Lower leg skin (tissue), 4 donors: ENCODE measurements at places on chromosomes 16 and 17.
A peak's percentile ranks its signal among the peaks of the same experiment; 100 is the strongest.

DNA sequence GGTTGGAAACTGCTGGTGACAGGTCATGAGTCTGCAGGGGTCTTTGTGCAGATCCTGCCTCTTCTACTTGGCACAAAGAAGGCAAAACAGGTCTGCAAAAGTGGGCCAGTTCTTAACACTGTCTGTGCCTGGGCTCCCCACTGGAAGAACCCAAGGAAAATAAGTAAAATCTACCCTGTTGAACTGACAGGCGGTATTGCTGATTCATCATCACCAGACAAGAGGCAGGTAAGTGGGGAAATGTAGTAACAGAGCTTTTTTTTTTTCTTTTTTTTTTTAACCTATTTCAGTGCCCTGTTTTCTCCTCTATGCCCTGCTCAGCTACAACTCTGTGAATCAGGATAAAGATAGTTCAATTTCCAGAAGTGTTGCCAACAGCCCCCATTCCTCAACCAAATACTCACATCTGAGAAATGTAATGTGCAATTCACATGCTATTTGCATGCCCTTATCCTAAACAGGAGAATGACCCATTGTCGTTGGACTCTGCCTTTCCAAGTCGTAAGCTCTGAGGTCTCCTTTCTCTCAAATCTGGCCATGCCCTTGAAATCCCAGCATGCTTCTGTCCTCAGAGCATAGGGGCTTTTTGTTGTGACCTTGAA lies 237.0 kb downstream of the SOX9 start:
- no peak for DNase-seq

- DNase-seq = no peak
Observed at GRCh38 chr17:17022456-17022855, 19.8 kb upstream of the MPRIP start.

GRCh38 chr16:48295488-48296281 lies 48.3 kb upstream of the ABCC11 start:
- no peak for DNase-seq

- DNase-seq = no peak
Observed at GRCh38 chr17:42274253-42274542, 2.0 kb downstream of the STAT5B start.

GRCh38 chr16:711548-712320 lies 3.2 kb upstream of the METRN start:
- peak; percentile 95 for DNase-seq

DNA sequence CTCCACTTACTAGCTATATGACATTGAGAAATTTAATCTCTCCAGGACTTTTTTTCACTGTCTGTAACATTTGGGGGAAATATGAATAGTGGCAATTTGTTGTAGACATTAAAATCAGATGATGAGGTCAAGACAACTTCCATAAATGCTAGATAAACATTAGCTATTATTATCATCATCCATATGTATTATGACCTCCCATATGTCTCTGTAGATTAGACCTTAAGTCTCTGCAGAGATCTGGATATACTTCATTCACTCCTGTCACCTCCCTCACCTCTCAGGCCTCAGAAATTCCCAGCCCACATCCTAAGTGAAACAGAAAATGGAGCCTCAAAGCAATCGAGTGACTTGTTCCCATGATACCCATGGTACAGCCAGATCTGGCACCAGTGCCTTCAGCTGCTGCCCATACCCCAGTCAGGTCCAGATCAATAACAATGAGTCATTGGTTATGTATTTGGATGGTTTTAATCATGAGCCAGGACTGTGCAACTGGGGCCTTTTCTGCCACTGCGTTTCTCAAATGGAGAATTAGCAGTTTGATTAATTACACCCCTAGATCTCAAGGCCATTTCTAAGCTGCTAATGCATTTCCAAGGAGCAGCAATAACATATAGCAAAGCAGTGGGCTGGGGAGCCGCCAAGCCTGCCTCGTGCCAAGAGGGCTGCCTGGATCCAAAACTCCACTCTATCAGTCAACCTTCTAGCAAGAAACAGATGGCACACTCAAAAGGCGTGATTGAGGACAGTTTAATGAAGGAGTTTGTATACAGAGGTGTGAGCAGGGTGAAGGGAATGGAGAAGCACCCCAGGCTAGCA lies 2.6 kb upstream of the FDXR start:
- DNase-seq = no peak

DNA sequence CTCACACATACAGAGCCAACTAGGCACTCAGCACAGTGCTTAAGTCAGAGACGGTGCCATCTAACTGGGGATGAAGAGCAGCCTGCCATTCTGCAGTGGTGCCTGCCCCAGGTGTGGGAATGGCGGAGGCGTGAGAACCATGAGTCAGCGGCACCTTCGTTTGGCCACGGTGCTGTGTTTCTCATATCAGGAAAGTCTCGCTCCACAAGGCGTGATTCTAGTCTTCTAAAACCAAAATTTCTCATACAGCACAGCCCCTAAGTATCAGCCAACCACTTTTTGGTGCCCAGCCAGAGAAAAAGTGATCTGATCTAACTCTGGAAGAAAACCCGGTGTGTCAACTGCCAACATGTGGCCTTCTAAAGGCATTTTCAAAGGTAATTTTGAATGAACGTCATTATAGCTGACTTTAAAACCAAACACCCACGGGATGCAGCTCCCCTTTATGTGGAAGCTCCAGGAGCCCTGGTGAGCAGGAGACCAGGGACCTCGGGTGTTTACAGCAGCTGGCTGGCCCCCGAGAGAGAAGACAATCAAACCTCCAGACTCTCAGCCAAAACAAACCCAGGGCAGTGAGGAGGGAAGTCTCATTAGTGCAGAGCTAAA lies 54.6 kb downstream of the ABCC12 start:
- no peak for DNase-seq

GRCh38 chr17:10875430-10875851 lies 37.6 kb upstream of the PIRT start:
- no peak for DNase-seq

- DNase-seq = no peak
Observed at GRCh38 chr16:81318711-81319110, 3.9 kb downstream of the GAN start.

DNA sequence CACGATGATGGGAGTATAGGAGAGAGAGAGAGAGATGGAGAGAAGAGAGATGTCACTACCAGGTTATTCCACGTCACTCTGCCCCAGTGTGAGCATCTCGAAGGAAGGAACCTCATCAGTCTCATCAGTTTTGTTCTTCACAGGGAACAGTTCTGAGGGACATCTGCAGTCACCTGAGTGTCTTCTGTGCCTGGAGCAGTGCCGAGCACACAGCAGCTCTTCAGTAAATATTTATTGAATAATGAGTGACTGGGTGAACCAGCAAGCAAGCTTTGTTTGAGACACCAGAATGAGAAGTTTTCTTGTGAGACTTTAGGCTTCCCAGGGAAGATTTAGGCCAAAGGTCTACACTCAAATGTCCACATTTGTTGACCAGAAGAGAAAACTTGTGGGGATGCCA lies 142.4 kb upstream of the IRX3 start:
- no peak for DNase-seq

GRCh38 chr17:44558334-44558709 lies 1.0 kb downstream of the FZD2 start:
- no peak for DNase-seq

DNA sequence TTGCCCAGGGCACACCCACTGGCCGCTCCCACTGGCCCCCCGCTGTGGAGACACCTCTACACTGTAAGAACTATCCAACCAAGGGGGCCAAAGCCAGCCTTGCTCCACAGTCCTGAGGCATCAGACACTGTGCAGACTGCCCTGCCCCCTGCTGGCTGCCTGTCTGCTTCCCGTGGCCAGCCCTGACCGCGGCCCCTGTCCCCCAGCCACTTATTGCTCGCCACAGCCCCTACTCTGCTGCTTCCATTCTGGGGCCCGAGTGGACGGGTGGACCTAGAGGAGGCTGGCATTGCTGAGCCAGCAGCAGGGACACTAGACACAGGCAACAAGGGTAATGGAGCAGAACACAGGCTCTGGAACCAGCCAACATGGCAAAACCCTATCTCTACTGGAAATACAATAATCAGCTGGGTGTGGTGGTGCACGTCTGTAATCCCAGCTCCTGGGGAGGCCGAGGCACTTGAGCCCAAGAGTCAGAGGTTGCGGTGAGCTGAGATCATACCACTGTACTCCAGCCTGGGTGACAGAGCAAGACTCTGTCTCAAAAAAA lies 19.7 kb upstream of the LRRC37A3 start:
- DNase-seq = peak; percentile 87

DNA sequence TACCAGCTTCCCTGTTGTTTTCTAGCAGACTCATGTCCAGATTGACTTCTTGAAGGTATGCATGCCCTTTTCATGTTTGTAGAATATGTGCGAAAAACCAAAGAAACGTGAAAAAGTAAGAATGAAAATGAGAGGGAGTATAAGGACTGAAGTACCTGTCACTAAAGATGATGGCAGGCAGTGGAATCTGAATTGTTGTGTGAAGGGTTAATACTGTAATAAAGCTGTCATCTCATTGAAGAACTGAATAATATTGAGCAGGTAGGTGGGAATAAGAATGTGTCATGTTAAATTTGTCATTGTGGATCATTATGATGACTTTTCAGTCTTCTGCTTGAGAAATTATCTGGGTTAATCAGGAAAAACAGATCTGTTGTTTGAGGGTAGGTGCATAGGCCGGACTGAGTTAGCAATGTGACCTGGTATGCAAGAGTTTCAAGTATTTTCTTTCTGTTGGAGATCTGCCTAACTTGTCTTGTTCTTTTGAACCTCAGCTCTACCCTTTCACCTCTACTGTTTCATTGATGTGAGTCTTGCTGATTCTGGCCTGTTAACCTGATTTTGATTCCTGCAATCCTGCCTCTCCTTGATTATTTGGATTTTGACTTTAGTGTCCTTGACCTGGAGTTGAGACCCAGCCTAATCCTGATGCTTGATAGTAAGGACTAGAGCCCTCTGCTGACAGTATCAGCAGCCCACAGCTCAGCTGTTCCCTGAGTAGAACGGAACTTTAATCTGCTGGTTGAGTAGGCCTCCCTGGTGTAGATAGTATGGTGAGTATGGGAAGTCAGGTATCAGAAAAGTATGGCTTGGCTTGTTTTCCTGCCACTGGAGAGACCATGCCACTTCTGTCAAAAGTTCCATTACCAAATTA lies 64.6 kb downstream of the MAP2K4 start:
- no peak for DNase-seq

GRCh38 chr16:24511174-24511573 lies 28.2 kb upstream of the RBBP6 start:
- no peak for DNase-seq

DNA sequence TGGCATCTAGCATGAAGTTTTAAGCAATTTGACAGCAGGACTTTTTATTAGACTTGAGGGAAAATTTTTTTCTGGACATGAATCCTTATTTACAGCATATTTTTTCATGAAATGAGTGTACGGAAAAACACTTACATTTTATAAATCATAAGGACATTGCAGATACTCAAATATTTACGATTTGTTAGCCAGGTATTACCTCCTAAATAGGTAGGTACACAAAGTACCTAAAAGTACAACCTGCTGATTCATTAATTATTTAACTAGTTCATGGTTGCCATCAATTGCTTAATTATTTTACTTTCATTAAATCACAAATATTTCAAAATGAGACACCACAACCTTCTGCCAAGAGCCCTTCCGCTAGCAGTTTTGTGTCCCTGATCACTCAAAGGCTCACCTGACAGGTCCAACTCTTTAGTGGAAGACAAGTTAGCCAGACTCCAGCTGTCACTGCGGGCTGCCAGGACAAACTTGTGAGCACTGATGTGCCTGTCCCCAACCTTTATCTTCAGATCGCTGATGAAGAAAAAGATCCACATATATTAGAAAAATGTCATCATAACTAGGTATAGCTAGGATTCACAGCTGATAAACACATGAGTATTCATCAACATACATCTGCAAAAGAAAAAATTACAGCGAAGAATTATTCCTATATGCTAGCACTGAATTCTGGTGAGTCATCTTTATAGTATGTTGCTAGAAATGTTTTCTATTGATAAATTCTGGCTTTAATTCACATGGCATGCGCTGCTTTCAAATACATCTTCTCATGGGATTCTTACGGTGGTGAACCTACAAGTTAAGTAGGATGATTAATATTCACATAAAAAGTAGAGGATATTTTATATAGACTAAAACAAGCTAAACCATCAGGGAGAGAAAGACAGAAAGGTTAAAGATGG lies 28.2 kb downstream of the ANKFY1 start:
- no peak for DNase-seq

- DNase-seq = no peak
Observed at GRCh38 chr16:57797216-57797525, 5.1 kb downstream of the KIFC3 start.

GRCh38 chr17:66951605-66951953 lies 12.9 kb upstream of the CACNG4 start:
- no peak for DNase-seq

GRCh38 chr16:85712801-85713200 lies 24.0 kb upstream of the GINS2 start:
- no peak for DNase-seq

- DNase-seq = no peak
Observed at GRCh38 chr16:21235199-21235585, 1.7 kb downstream of the ANKS4B start.

DNA sequence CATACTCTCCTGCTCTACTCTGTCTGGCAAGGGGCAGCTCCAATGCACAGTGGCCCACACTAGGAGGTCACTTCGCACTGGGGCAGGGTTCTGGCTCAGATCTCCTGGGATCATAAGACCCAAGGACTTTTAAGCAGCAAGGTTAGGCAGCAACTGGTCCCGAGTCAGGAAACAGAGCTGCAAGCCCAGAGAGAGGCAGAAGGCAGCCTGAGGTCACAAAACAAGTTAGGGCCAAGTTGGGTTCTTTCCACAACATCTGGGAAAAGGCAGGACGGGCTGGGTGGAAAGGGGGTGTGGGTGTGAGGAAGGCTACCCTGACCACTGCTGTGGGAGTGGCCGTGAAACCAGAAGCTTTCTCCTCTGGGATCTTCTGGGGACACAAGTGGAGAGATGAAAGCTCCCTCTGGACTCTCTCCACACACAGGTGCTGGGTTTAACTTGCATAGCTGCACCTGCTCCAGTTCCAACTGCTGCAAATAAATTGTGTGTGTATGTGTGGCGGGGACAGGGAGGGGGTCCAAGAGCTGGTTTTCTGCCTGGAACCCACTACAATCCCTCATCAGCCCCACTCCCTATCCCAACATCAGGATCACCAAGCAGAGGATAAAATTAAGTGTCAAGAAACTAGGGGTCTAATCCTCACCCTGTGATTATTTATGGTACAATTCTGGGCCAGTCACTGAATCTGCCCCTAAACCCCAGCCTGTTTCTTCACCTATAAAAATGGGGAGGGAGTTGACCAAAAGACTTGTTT lies 8.0 kb upstream of the TSPOAP1 start:
- DNase-seq = no peak

- DNase-seq = no peak
Observed at GRCh38 chr16:50368410-50369132, at the start of gene BRD7. Gene BRD7, minus strand, starts transcription at chr16:50368988. Its CDS starts 214 bp downstream, at chr16:50368774.

- no peak for DNase-seq
Observed at GRCh38 chr16:27483088-27483437, 66.7 kb downstream of the GTF3C1 start.
